ENCODE measurements at places on chromosomes 7 and 10.

DNA sequence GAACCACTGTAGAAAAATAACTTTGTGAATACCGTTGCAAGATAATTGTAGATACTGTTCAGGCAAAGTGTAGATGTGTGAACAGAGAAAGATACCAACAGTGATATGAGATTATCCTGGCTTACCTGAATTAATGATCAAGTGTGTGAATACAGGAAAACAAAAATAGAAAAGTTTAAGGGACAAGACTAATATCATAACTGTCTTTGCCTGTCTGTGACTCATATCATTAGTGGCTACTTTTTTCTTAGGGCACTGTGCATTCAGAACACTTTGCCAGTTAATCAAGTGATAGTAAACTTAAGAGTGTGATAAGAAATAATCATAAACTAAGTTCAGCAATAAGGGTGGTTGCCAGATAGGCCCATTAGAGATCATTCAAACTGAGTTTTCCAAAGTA is 323.0 kb upstream of the LRGUK start:
- H3K27me3 ChIP-seq = no peaks in the 10 kb centered on the region
- no peak overlapping the region for H3K4me3 ChIP-seq
- no peaks in the 10 kb centered on the region for H3K4me1 ChIP-seq

DNA sequence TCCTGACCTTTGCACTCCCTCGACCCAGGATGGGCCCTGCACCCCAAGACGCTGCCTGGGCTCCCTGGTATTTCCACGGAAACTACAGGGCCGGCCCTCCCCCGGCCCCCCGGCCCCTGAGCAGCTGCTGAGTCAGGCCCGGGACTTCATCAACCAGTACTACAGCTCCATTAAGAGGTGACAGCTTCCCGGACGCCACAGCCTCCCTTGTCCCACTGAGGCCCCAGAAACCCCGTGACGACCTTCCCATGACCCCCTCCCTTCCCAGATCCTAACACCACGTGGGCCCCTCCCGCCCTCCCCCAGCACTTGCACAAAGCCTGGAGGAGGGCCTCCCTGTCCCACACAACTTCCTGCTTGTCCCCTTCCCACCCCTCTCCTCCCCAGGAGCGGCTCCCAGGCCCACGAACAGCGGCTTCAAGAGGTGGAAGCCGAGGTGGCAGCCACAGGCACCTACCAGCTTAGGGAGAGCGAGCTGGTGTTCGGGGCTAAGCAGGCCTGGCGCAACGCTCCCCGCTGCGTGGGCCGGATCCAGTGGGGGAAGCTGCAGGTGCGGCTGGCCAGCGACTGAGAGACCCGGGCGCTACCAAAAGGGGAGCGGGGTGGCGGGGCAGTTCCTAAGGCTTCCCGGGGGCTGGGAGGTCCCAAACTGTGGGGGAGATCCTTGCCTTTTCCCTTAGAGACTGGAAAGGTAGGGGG is 5.7 kb downstream of the NOS3 start:
- no peaks in the 10 kb centered on the region for H3K27me3 ChIP-seq
- H3K27ac ChIP-seq = no peak overlapping the region
- peaks cover 2% of the 10 kb centered on the region for H3K36me3 ChIP-seq

- no peaks in the 10 kb centered on the region for H3K27me3 ChIP-seq
- no peaks in the 10 kb centered on the region for H3K4me1 ChIP-seq
- no peak overlapping the region for H3K27ac ChIP-seq
- no peak for DNase-seq
Observed at GRCh38 chr10:76649723-76650127, 987.9 kb downstream of the KCNMA1 start.

GRCh38 chr7:127347567-127348246 is 44.8 kb downstream of the ZNF800 start:
- H3K4me3 ChIP-seq = peak overlapping the region; percentile 50
- no peak overlapping the region for H3K27ac ChIP-seq

DNA sequence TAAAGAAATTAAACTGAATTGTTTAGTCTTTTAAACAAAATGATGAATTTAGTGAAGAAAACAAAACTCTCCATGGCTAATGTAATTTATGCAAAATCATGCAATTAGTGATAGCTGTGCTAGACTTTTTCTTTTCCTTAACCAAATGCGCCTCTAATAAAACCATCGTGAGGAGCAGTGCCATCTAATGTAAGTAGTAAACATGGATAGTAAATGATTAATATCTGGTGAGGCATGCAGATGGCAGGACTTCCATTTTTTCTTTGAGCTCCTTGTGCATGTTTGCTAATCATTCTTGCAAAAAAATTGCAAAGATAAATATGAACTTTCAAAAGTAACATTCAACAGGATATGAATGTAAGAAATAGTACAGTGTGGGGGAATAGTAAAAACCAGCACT is 2.3 kb downstream of the INSYN2A start:
- no peak overlapping the region for H3K4me3 ChIP-seq
- H3K27me3 ChIP-seq = peaks cover 10% of the 10 kb centered on the region
- no peaks in the 10 kb centered on the region for H3K36me3 ChIP-seq
- DNase-seq = no peak
- H3K27ac ChIP-seq = no peak overlapping the region

GRCh38 chr10:132533571-132534260 is 3.9 kb upstream of the INPP5A start:
- no peaks in the 10 kb centered on the region for H3K27me3 ChIP-seq
- peaks cover 11% of the 10 kb centered on the region for H3K4me1 ChIP-seq
- no peaks in the 10 kb centered on the region for H3K36me3 ChIP-seq
- no peak for DNase-seq

DNA sequence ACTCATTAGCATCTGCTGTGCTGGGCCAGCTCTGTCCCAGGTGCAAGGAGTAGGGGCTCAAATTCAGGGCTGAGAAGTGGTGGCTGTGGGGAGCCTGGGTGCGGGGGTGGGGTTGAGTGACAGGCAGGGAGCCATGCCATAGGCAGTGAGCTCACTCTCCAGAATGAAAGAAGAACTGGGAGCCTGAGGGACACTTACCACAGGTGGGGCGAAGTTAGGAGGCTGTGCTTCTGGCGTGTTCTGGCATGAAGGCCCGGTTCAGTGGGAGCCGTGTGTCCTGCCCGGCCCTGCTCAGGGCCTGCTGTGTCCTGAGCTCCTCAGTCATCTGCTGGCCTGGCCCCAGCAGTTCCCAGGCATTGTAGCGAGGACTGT is 62.5 kb downstream of the MKI67 start:
- DNase-seq = no peak
- H3K4me1 ChIP-seq = peaks cover 43% of the 10 kb centered on the region
- peaks cover 39% of the 10 kb centered on the region for H3K36me3 ChIP-seq
- H3K27ac ChIP-seq = peak overlapping the region; percentile 78

GRCh38 chr10:35421553-35422178 is 85.4 kb downstream of the CCNY start:
- no peak overlapping the region for H3K27ac ChIP-seq
- DNase-seq = no peak
- no peaks in the 10 kb centered on the region for H3K27me3 ChIP-seq
- peaks cover 4% of the 10 kb centered on the region for H3K4me1 ChIP-seq
- no peak overlapping the region for H3K4me3 ChIP-seq

Data from effector memory CD4-positive, alpha-beta T cell (primary cell).